ENCODE measurements at places on chromosomes 7 and 10.

- peak; percentile 80 for DNase-seq
Measured at GRCh38 chr7:17986851-17987250, 40.8 kb downstream of the PRPS1L1 start.

DNA sequence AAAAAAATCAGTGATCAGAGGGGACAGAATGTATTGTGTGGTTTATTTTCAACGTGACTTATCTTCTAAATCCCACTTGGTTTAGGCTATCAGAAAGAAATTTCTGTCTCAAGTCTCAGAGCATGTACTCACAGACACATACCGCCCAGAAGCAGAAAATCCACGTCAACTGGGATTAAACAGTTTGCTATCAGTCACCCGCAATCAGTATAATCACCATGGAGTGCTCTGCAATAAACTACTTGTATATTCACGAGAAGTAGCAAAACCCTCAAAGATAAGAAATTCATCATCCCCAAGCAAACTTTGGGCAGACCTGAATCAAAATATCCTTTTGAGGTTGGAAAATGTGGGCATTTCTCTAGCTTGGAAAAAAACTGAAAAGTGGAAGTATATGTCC lies 259.1 kb downstream of the FGFR2 start:
- DNase-seq: no peak

- DNase-seq: no peak
Measured at GRCh38 chr7:54629771-54630170, 87.6 kb downstream of the VSTM2A start.

GRCh38 chr10:73788864-73789658 lies 3.7 kb downstream of the ZSWIM8 start:
- DNase-seq: no peak

DNA sequence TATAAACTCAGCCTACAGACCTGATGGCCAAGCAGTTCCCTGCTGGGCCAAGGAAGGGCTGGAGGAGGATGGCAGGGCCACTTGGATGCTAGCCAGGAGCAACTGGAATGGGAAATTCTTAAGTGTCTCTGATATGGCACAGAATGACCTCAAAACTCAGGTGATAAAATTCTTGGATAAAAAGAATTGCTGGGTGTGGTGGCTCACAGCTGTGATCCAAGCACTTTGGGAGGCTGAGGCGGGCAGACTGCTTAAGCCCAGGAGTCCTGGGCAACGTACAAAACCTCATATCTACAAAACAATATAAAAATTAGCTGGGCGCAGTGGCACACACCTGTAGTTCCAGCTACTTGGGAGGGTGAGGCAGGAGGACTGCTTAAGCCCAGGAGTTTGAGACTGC lies 14.0 kb upstream of the PKD1L1 start:
- DNase-seq: no peak

- peak; percentile 98 for DNase-seq
Measured at GRCh38 chr7:37031571-37032257, 307.4 kb upstream of the AOAH start.

DNA sequence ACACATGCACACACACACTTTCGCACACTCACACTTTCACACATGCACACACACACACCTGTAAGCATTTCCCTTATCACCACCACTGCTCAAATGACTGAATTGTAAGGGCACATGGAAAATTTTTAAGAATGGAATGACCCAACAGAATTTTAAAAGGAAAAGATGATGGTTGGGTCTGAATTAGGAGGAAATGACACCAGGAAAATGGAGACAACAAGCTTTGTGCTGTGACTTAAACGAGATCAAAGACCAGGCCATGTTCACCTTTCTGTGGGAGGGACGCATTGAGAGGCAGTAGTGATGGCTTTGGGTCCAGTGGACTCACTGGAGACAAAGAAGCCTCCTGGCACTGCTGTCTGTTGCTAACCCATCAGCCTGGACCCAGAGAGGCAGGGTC lies 16.7 kb upstream of the C10orf71 start:
- no peak for DNase-seq

DNA sequence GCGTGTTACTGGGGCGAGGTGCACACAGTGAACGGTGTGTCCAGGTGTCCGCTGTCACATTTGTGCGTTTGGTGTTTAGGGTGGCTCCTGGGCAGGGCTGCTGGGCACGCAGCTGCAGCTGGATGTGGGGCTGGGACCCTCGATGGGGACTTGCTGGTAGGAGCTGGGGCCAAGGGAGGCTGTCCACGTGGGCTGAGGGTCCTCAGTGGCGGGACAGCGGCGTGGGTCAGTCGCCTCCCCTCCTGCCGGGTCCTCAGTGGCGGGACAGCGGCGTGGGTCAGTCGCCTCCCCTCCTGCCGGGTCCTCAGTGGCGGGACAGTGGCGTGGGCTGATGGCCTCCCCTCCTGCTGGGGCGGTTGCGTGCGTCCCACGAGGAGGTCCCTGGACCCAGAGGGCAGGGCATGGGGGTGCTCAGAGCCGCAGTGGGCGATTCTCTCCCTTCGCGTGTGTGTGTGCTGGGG lies 68.5 kb downstream of the INPP5A start:
- DNase-seq: no peak

DNA sequence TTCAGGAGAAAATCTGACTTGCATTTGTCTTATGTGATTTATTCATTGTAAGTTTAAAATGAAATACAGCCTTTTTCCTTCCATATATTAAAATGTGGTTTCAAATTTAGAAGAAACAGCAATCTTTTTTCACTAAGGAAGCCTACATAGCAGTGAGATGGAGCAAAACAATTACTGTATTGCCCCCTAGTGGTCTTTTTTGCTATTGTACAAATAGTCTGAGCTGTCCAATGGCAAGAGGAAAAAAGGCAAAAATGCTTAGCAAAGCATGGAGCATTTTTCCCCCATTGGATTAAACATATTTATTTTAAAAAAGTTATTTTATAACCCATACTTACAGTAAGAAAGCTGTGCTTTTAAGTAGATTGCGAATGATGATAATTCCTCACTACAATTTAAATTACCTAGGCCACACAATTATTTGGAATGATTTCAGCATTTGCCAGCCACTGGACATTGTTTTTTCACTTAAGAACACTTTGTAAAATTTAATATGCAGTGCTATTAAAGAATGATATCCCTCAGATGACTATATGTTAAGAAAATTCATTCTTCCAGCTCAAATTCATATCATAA lies 119.5 kb downstream of the CPED1 start:
- peak; percentile 84 for DNase-seq

- no peak for DNase-seq
Measured at GRCh38 chr10:117980755-117981702, 65.7 kb downstream of the RAB11FIP2 start.

DNA sequence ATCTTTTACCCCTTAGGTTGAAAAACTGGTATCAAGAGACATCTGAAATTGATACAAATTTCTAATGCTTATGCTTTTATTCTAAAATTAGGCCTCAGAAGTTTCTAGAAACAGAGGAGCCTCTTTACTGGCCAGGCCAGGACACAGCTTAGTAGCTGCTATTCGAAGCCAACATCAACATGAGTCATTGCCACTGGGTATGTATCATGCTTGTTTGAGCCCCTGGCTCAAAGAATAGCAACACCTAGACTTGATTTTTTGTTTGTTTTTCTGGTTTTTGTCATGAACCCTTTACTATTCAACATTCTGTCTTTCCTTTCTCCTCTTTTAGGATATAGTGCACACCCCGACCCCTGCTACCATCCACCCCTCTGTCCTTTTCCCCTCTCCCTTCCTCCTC lies 90.9 kb upstream of the STK17A start:
- peak; percentile 17 for DNase-seq

DNA sequence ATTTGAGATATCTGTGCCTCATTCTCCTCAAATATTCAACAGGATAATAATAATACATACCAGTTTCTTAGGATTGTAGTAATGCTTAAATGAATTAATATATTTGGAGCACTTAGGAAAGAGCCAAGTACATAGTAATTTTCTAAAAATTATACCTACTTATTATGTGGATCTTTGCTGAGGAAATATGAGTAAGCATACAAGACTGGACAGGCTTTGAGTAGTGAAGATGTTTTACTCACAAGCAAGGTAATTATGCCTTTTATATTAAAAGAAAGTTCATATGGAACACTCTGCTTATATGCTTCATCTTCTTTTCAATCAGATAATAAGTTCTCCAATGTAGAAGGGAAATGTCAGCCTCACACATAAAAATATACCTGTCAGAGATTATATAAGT lies 337.5 kb upstream of the KAT6B start:
- DNase-seq: no peak

- no peak for DNase-seq
Measured at GRCh38 chr10:20674926-20675325, 222.2 kb downstream of the NEBL start.

DNA sequence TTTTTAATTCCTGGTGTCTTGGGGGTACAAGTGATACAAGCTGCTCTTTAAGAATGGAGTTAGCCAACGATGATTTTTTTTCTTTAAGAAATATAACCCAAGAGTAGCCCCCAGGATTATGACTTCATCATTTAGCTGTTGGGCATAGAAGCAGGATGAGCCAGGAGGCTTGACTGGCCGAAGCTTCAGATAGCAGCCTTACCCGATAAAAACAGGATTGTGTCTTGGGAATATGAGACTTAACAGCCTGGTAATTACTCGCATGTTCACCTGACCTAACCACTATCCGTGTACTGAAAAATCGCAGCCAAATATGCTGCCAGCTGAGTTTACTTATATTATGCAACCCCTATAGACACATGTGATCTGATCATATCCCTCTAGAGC lies 346.0 kb upstream of the BMPER start:
- no peak for DNase-seq

GRCh38 chr7:6614953-6615722 lies at the start of gene ZNF853:
ZNF853 (plus strand) TSS chr7:6615610; CDS start chr7:6616175, 565 bp downstream.
- no peak for DNase-seq

DNA sequence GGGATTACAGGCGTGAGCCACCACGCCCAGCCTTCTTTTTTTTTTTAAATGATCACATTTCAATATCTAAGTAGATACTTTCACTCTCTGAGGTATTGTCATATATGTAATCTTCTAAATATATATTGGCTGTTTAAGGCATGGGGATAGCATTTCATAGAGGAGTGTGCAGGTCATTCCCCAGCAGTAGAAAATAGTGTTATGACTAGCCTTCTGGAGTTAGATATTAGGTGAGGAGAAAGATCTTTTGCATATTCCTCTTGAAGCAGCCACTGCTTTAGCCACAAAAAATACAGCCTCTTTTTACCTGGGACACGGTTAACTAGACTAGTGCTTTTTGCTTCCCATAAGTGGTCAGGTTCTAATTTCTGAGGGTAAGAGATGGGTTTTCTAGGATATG lies 28.9 kb downstream of the ADD3 start:
- no peak for DNase-seq

- no peak for DNase-seq
Measured at GRCh38 chr7:69115788-69116187, 482.5 kb upstream of the AUTS2 start.

DNA sequence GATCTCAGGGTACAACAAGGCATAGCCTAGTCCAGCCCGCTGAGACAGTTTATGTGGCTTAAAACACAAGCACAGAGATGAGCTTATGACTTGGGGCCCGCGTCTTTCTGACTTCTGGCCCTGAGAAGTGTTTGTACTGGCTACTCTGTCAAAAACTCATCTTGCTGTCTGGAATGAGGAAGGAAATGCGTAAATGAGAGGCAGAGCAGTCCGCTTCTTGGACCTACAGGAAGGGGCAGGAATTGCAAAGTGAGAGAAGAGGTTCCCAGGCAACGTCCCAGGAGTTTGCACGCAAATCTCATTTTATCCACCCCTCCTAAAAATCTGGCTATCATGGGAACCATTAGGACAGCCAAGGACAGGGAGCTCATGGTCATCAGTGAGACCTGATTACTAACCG lies 5.5 kb downstream of the ANXA11 start:
- peak; percentile 49 for DNase-seq

- no peak for DNase-seq
Measured at GRCh38 chr7:67724435-67724834, 727.8 kb downstream of the TYW1 start.

DNA sequence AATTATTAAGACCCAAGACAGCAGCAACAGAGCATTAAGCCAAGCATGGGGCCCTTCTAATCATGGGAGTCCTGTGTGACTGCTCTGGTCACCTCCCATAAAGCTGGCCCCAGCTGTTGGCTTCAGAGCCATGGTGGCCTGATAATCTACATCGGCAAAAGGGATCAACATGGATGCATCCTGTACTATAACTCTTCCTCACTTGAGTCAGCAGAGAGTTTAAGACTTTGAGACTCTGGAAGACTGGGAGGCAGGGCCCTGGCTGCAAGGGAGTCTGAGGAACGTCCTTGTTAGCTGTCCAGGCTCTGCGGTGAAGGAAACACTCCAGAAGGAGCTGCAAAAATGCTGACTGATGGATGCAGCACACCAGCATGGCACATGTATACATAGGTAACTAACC lies 95.0 kb upstream of the KIAA1217 start:
- no peak for DNase-seq

DNA sequence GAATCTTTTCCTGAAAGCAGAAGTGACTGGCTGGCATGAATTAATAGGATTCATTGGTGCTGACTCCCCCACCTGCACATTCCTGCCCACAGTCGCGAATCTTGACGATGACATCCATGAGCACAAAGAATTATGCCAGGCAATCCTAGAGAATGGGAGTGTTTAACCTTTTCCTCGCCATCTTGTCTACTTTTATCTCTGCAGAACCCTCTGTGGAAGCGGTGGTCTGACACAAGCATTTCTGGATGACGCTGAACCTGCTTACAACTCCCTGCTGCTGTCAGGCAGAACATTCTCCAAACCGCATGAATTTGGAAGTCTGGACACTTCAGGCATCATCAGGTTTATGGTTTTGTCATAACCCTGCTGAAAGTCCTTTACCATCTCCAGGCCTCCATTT lies 36.5 kb downstream of the KLF6 start:
- DNase-seq: no peak

DNA sequence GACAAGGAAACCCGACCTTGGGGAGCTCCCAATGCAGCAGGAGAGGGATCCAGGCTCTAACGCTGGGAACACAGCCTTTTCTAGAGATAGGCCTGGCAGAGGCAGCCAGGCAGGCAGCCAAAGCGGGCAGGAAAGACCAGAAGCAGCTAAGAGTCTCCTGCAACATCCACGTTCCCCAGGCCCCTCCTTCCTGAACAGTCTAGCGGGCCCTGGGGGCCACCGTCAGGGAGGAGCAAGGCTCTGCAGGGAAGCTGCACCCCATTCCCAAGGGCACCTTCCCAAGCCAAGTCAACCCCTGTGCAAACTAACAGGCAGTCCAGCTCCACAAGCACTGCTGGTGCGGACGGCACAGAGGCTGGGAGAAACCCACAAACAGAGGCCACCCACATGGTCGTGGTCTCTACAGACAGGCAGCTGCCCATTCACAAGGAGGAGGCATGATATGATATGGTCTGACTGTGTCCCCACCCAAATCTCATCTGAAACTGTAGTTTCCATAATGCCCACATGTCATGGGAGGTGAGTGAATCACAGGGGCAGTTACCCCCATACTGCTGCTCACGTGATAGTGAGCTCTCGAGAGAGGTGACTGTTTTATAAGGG lies 115.7 kb downstream of the MAD1L1 start:
- no peak for DNase-seq

DNA sequence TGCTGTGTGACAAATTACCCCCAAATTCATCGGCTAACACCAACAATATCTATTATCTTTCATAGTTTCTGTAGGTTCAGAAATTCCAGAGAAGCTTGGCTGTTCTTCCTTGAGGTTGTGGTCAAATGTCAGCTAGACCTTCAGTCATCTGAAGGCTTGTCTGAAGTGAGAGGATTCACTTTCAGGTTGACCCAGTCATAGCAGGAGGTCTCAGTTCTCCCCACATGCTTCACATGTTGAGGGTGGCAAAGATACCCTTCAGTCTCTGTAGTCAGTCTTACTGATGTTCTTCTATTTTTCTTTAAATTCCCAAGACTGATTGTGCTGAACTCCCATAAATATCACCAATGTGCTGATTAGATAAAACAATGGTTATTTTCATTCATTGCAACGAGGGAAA lies 1692.0 kb downstream of the REEP3 start:
- DNase-seq: no peak

Data from LoVo (cell line).